ENCODE measurements at places on chromosomes 12 and 14. TPM values are rescaled to one million over a fixed set of nuclear protein-coding genes. Genes with fewer than 3 reads are reported as not detected.

The RAB15 gene
- 21.6 TPM for total RNA-seq

The DCN gene
- total RNA-seq = 0.32 TPM

The PRH2 gene
- total RNA-seq = not detected

The MYH6 gene
- total RNA-seq = not detected

- peak overlapping the region; percentile 25 for H3K27ac ChIP-seq
- H3K27me3 ChIP-seq = no peaks in the 10 kb centered on the region
- no peak overlapping the region for H3K4me3 ChIP-seq
- H3K4me1 ChIP-seq = peaks cover 2% of the 10 kb centered on the region
Measured at GRCh38 chr12:106492857-106493256, 89.9 kb upstream of the RFX4 start.

GRCh38 chr12:50992819-50993218 is 33.4 kb downstream of the SLC11A2 start:
- DNase-seq = peak; percentile 25
- no peaks in the 10 kb centered on the region for H3K4me1 ChIP-seq
- H3K4me3 ChIP-seq = no peak overlapping the region
- peaks cover 59% of the 10 kb centered on the region for H3K36me3 ChIP-seq
- H3K27me3 ChIP-seq = no peaks in the 10 kb centered on the region

- H3K4me3 ChIP-seq = no peak overlapping the region
- DNase-seq = no peak
- no peaks in the 10 kb centered on the region for H3K36me3 ChIP-seq
- no peak overlapping the region for H3K27ac ChIP-seq
- no peaks in the 10 kb centered on the region for H3K4me1 ChIP-seq
Measured at GRCh38 chr14:74048281-74048680, 29.1 kb downstream of the BBOF1 start.

DNA sequence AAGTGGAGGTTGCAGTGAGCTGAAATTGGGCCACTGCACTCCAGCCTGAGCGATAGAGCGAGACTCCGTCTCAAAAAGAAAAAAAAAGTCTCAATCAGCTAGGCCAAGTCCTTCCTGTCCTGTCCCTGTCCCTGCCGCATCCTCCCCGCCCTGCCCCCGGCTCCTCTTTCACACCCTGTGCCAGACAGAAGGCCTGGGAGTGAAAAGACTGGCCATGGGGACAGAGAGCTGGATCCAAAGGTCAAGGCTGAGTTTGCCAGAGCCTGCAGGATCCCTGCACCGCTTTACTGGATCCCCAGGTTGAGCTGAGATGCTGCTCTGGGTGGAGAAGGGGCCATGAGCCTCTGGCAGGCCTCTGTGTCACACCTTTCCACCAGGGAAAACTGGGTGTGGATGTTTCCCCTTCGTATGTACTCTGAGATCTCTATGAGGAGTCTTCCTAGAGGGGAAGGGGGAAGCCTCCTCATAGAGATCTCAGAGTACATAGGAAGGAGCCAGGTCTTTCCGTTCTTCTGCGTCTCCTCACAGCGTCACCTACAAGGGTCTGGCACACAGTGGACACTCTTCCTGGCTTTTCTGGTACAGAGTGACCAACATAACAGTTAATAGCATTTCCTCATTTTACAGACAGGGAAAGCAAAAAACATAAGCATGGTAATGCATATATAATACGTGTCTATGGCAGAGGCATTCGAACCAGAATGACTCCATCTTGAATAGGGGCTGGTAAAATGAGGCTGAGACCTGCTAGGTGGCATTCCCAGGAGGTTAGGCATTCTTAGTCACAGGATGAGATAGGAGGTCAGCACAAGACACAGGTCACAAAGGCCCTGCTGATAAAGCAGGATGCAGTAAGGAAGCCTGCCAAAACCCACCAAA is 35.1 kb downstream of the NINJ2 start:
- no peaks in the 10 kb centered on the region for H3K36me3 ChIP-seq
- DNase-seq = no peak

DNA sequence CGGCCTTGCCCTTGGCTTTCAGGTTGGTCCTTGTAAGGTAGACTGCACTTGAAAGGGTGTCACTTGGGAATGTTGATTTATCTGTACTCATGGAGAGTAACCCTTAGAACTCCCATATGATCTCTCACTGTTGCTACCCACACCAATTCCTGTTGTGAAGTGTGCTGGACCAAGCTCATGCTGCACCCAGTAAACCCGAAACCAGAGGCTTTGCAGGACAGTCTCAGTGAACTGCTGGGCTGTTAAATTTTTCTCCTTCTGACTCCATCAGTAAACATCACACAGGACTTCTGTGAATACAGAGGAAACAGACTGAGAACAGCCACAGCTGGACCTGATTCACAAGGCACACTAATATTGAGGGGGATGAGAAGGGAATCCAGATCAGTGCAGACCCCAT is 783.0 kb downstream of the TMEM121 start:
- no peaks in the 10 kb centered on the region for H3K4me1 ChIP-seq
- H3K36me3 ChIP-seq = no peaks in the 10 kb centered on the region
- no peak overlapping the region for H3K27ac ChIP-seq
- no peak for DNase-seq

DNA sequence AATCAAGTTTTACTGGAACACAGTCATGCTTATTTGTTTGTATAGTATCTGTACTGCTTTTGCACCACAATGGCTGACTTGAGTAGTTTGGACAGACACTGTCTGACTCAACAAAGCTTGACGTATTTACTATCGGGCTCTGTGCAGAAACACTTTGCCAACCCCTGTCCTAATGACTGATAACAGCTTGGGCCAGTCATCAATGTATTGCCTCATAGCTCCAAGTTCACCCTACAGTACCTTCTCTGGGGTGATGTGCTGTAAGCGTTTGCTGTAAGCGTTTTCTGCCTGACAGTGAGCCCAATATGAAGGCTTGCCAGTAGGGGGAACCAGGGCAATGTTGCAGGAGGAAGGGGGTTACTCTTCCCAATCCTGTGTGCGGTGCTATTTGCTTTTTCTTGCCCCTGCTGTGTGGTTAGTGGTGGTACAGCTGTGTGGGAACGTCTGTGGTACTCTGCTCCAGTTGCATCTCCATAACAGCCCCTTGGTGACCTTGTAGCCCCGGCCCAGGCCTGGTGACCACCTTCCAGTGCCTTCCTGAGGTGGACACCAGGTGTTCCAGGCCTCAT is 5.4 kb upstream of the CCDC177 start:
- no peaks in the 10 kb centered on the region for H3K36me3 ChIP-seq
- no peak overlapping the region for H3K4me3 ChIP-seq
- no peaks in the 10 kb centered on the region for H3K27me3 ChIP-seq
- H3K4me1 ChIP-seq = no peaks in the 10 kb centered on the region
- DNase-seq = peak; percentile 42
- H3K27ac ChIP-seq = no peak overlapping the region

- H3K27me3 ChIP-seq = no peaks in the 10 kb centered on the region
- DNase-seq = no peak
- no peak within 1 kb of the TSS for H3K4me3 ChIP-seq
- H3K27ac ChIP-seq = no peak within 1 kb of the TSS
- no peaks in the 10 kb centered on the region for H3K36me3 ChIP-seq
Measured at GRCh38 chr14:94476023-94476422, at the start of gene SERPINA9. SERPINA9 (minus strand) TSS chr14:94476197; CDS start chr14:94469840, 6,357 bp downstream.

DNA sequence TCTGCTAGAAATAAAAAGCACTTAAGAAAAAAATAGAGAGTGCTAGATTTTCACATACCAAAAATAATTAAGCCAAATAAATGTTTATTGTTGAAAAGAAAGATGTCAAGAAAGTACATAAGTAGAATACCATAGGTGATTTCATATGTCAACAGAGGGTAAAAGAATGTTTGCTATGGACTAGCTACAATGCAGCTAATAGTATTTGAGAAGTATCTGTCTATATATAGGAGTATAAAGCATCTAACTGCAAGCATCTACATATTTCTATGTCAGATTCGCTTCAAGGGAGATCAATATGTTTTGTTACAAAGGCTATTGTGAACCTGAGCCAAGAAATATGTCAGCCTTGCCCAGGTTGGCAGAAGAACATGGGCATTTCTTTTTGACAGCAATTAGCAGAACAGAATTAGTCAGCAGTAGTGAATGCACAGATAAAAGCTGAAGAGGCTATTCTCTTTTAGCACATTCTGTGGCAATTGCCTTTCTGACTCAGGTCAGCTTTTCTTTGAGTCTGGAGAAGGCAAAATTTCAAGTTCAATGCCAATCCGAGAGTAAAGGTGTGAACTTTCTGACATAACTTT is 140.1 kb downstream of the ALG10B start:
- no peaks in the 10 kb centered on the region for H3K4me1 ChIP-seq
- no peak overlapping the region for H3K4me3 ChIP-seq
- no peak overlapping the region for H3K27ac ChIP-seq
- H3K27me3 ChIP-seq = no peaks in the 10 kb centered on the region
- no peak for DNase-seq
- no peaks in the 10 kb centered on the region for H3K36me3 ChIP-seq

GRCh38 chr12:89154743-89155499 is 197.4 kb downstream of the DUSP6 start:
- H3K36me3 ChIP-seq = no peaks in the 10 kb centered on the region
- DNase-seq = no peak
- H3K27ac ChIP-seq = no peak overlapping the region
- no peaks in the 10 kb centered on the region for H3K27me3 ChIP-seq

- H3K27ac ChIP-seq = no peak overlapping the region
- H3K4me3 ChIP-seq = no peak overlapping the region
- H3K27me3 ChIP-seq = no peaks in the 10 kb centered on the region
- H3K36me3 ChIP-seq = no peaks in the 10 kb centered on the region
- peak; percentile 54 for DNase-seq
Measured at GRCh38 chr14:99755629-99756603, 37.3 kb upstream of the EML1 start.

GRCh38 chr12:15602051-15602672 is 187.0 kb downstream of the EPS8 start:
- no peak for DNase-seq
- H3K4me3 ChIP-seq = no peak overlapping the region
- H3K4me1 ChIP-seq = peaks cover 29% of the 10 kb centered on the region
- H3K27ac ChIP-seq = no peak overlapping the region
- H3K27me3 ChIP-seq = no peaks in the 10 kb centered on the region

Measured in SJCRH30 (cell line).